ENCODE measurements at places on chromosomes 1 and 21.

DNA sequence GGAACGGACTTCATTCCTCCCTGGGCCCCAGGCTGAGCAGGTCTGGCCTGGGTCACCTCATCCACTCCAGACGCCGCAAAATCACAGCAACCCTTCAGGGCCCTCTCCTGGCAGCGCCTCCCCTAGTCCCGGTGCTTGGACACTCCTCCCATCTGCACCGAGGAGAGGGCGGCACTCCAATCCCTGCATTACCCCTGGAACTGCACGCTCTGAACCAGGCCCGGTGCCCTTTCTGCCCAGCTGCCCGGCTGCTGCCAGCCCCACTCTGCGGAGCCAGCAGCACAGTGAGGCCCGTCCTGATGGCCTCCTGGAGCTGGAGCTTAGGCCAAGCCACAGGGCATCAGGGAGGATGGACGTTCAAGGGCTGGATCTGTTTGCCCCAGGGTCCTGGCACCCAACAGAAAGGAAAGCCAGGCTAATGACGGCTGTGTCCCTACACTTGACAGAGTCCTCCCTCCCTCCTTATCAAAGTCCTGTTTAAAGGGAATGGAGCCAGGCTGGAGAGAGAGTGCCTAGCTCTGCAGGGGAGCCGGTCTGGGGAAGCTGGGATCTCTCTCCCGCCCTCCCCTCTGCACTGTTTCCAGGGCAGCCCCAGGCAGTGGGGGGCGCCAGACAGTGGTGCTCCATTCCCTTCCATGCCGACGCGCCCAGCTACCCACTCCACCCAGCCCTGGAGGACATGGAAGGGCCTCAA, 12.7 kb downstream of the COL6A2 start:
- DNase-seq: no peak

GRCh38 chr1:170164103-170164763, 18.5 kb downstream of the NTMT2 start:
- no peak for DNase-seq

DNA sequence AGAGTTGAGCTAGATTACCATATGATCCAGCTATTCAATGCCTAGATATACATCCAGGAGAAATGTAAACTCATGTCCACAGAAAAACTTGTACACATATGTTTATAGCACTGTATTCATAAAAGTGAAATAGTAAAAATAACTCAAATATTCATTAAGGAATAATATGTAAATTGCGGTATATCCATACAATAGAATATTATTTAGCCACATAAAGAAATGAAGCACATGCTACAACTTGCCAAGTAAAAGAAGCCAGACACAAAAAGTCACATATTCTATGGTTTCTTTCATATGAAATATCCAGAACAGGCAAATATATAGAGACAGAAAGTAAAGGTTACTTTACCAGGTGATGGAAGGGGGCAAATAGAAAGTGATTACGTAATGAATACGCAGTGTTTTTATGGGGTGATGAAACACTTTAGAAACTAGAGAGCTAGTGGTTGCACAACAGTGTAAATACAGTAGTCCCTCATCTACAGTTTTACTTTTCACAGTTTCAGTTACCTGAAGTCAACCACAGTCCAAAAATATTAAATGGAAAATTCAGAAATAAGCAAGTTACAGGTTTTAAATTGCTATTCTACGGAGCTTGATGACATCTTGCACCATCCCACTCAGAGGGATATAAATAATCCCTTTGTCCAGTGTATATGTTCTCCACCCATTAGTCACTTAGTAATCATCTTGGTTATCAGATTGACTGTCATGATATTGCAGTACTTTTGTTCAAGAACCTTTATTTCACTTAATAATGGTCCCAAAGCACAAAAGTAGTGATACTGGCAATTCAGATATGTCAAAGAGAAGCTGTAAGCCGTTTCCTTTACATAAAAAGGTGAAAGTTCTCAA, 62.3 kb downstream of the ZNF644 start:
- no peak for DNase-seq

GRCh38 chr1:9331558-9332346, 39.1 kb downstream of the SPSB1 start:
- DNase-seq: no peak

- DNase-seq: no peak
Observed at GRCh38 chr1:81490614-81491013, 310.1 kb upstream of the ADGRL2 start.

Measured in CD4-positive, alpha-beta T cell treated with Interleukin-6 for 4 hours (primary cell).